Fibroblast of skin of scalp (primary cell): ENCODE measurements at places on chromosomes 7 and 10.

DNA sequence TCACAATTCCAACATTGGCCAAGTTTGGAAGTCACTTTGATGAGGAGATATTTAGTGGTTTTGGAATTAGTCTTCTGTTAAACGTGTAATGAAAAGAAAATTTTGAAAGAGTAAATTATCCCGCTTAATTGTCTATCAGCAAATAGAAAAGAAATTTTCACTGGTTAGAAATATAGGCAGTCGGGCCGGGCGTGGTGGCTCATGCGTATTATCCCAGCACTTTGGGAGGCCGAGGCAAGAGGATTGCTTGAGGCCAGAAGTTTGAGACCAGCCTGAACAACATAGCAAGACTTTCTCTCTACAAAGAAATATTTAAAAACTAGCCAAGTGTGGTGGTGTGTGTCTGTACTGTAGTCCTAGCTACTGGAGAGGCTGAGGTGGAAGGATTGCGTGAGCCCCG is 13.4 kb downstream of the CNTNAP2 start:
- no peak for DNase-seq

- DNase-seq: no peak
Observed at GRCh38 chr7:30912986-30913811, 1.5 kb downstream of the AQP1 start.

DNA sequence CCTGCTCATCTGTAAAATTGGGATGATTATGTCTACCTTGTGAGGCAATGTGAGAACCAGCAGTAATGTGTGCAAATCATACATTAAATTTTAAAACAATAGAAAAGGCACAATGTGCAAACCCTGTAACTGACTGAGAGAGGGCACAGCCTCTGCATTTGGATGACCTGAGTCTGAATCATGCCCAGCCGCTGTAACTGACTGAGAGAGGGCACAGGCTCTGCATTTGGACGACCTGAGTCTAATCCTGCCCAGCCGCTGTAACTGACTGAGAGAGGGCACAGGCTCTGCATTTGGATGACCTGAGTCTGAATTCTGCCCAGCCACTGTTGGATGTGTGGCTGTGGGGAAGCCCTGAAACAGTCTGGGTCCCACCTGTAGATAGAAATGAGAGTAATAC is 351.5 kb upstream of the SHH start:
- no peak for DNase-seq

- no peak for DNase-seq
Observed at GRCh38 chr7:33916357-33917081, 11.2 kb downstream of the BMPER start.

DNA sequence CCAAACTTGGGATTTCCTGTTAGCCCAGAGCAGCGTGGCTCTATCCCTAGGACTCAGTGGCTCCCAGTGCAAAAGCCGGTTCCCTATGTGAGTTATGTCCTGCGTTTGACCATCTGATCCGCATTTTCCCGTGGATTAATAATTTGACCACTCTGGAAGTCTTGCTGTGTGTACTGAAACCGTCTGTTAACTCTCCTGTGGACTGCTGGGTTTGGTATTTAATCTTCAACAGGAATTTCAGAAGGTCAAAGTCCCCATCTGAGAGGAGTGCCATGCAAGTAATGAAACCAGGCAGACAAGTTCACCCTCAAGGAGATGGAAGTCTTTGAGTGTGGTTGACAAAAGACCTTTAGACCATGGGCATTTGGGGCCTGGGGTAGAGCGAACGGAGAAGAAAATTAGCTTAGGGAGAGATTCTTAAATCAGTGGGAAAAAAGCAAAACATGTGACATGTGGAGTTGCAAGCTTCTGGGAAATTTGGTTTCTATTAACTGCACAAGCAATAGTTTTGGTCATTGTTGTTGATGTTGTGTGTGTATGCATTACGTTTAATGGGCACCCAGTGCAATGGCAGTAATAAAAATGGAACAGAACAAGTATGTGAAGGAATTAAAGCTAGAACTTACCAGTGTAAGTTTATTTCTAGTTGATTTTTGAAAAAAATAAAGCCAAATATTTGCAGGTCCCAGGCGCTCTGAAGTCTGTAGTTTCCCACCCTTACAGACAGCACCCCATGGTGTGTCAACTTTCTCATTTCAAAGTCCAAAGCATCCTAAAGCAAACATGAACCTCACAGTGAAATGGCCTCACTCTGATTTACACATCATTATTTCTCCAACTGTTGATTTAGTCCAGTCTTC is 38.2 kb downstream of the LYZL1 start:
- DNase-seq: no peak

- DNase-seq: no peak
Observed at GRCh38 chr7:70484255-70484654, 647.7 kb upstream of the GALNT17 start.

DNA sequence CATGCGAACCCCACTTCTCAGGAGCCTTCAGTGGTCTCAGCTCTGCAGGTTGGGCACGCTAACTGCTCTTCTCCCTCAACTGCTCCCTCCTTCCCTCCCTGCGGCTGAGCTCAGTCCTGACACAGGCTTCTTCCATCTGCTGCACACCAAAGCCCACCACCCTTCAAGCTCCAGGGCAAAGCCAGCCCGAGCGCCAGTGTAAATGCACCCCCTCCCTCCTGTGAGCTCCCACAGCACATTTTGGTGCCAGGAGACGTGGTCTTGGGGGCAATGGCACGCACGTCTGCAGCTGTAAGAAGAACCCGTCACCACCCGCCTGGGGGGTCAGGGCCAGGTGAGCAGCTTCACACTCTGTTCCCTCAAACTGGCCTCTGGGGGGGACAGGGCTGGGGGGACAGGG is 15.9 kb downstream of the VIPR2 start:
- no peak for DNase-seq

- DNase-seq: no peak
Observed at GRCh38 chr10:132612571-132613504, 75.3 kb downstream of the INPP5A start.

DNA sequence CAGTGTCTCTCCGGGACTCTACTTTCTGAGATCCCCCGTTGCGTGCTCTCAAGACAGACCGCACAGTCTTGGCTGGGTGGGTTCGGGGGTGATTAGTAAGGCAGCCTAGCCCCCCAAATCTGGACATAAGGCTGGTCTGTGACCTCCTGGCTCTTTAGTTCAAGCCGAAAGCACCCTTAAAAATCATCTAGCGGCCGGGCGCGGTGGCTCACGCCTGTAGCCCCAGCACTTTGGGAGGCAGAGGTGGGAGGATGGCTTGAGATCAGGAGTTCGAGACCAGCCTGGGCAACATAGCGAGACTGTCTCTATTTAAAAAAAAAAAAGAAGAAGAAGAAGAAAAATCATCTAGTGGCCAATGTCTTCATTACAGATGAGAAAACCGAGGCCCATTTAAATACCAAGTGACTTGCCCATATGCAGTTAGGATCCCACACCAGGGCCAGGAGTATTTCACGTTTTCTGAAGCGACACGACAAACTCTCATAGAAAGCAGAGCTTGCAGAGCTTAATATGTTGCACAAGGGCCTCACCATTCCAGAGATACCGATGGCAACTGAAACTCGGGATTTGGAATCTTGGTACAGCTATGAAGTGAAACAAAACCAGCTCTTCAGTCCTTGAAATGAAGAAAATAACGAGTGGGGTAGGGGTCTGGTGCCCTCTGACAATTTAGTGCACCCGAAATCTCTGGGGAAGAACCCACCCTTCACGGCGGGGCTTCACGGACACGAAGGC is 703 bp upstream of the HILPDA start:
- DNase-seq: peak; percentile 55

DNA sequence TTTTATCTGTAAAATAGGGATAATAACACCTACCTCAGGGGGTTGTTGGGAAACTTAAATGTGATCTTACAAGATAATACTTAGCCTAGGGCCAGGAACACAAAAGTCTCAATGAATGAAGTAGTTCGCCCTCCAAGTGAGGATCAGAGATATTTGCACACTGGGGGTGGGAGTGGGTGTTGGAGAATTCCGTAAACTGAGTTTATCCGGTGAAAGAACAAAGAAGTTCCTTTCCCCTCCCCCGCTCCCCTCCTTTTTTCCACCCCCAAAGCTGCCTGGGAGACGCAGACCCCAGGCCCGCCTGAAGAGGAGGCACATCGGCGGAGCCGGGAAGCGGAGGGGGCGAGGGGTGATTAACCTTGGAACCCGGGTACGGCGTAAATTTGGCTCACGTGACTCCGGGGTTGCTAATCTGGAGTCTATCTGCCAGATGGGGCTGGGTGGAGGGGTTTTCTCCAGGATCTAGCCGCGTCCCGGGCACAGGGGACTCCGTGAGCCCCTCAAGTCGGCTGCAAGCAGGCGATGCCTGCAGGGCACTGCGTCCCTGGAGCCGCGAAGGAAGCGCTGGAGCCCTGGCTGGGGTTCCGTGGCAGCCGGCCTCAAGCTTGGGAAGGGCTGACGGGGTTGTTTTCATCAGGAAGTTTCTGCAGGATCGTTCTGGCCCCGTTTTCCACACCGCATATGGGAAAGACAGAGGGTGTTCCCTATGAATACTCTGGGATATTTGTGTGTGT is 1.4 kb upstream of the PODXL start:
- no peak for DNase-seq

DNA sequence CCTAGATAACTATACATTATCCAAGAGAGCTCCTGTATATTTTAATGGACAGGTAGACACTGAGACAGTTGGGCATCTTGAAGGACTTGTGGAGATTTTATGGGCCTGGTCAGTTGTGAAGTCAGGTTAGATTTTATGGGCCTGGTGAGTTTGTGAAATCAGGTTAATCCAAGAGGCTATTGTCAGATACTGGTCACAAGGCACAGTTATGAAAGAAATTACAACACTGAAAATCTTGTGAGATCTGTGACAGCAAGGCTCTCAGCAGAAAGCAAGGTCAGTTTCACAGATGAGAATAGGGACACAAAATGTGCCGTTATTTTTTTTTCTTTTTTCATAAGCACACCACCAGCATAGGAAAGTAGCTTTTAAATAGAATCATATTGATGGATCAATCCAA is 167.6 kb downstream of the VTI1A start:
- no peak for DNase-seq

DNA sequence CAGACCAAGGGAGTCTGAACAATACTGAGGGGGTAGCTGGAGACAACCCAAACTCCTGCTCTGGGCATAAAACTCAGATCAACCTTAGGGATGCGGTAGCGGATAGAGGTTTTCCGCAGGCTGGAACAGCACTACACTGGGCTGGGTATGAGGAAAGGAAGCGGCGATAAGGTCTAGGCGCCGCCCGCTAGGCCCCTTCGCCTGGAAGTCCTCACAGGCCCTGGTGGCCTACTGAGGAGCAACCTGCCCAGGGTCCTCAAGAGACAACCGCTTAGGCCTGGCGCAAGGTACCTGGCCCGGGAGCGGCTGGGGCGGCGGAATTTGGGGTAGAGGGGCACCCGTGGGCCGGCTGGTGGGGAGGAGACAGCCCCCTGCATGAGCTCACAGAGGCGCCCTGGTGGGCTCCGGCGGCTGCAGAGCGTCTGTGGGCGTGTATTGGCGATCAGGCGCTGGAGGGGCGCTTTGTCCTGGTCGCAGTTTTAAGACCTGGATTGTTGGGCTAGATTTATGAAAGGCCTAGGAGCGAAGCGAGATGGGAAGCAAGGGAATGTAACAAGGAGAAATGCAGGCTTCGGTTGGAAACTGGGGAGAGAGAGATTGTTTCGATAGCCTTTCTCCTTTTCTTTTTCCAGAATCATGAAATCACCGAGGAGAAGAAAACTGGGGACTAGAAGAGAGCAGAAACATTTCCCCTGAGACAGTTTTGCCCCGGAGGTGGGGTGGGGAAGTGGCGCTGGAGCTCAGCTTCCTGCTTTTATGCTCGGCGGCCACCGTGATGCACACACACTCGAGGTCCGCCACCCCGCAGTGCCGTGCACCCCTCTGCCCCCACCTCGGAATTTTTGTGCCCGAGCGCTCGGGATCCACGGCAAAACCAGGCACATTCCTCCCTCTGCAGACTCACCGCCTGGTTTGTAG is 2.4 kb upstream of the NKX2-3 start:
- no peak for DNase-seq

GRCh38 chr7:66039094-66039670 is 36.4 kb upstream of the ASL start:
- DNase-seq: no peak

DNA sequence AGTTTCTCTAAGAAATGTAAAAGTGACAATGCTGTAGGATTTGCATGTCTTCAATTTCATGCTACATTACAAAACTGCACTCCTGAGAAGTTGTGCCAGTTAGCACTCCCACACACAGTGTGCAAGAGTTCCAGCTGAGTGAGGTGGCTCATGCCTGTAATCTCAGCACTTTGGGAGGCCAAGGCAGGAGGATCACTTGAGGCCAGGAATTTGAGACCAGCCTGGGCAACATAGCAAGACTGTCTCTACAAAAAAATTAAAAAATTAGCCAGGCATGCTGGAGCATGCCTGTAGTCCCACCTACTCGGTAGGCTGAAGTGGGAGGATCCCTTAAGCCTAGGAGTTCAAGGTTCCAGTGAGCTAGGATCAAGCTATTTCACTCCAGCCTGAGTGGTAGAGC is 44.6 kb downstream of the FRA10AC1 start:
- no peak for DNase-seq

DNA sequence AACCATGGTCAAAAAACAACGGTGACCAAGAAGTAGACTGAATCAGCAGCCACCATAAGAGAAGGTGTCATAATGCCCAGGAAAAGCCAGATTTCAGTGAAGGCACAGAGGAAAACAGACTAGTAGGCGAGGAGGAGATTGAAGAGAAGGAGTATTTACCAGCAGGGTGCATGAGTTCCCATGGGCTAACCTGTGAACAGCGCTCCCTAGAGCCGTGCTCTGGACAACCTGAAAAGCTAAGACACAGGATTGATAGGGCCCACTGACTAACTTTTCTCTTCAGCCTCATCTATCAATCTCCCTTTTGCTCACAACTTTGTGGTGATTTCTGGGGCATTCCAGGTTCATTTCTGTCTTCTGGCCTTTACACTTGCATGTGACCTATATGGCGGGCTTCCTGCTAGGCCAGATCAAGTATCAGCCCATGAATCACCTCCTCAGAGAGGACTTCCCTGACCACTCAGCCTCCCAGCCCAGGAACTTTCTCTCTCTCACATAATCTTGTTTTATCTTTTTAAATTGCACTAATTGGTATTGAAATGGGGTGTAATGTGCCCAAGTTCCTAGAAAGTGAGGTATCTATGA is 12.8 kb downstream of the ANKRD22 start:
- DNase-seq: no peak

DNA sequence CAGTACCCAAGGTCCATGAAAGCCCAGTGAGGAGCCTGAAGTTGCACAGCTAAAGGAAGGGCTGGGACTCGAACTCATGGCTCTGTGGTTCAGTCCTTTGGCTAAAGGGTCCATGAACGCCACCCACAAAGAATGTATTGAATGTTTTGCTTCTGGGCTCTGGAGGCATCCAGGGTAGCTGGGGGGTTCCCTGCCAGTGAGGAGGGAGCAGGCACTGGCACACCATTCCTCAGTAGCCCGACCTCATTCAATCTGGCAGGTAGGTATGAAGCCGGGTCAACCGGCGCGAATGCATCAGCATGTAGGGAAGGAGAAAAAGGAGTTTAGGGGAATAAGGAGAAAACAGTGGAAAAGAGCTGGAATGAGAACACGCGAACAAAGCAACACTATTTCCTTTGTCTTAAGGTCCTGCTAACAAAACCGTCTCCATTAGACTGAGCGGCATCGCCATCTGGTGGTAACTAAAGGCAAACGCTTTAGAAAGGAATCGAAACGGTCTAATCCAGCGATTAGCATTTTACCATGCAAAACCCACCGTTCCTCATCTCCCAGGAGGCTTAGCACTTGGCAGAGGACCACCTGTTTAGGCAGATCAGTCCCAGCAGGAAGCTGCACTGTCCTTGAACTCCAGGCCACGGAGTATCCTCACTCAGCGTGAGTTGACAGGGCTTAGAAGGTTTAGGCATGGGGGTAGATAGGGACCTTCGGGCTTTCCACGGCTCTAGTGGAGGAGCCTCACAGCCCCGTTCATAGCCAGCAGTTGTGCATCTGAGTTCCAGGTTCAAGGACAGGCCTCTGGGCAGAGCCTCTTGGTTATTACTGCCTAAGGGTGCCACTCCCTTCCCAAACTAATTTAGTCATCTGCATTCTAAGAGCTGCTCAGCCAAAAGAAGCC is 122.8 kb downstream of the UBE2H start:
- peak; percentile 84 for DNase-seq
